Urinary bladder (tissue), 4 donors: ENCODE measurements at places on chromosomes 4 and X. TPM values are rescaled to one million over a fixed set of nuclear protein-coding genes. Genes with fewer than 3 reads are reported as not detected.

Gene OTUD6A
- not detected for polyA plus RNA-seq

Gene PSMD10
- 46.8 TPM for polyA plus RNA-seq

Gene CYBB
- 14.6 TPM for polyA plus RNA-seq

Gene PNMA6F
- polyA plus RNA-seq = not detected

Gene L1CAM
- polyA plus RNA-seq = 12.7 TPM

Gene BEND2
- polyA plus RNA-seq = not detected

Gene PPP1R2C
- not detected for polyA plus RNA-seq
